ENCODE measurements at places on chromosomes 13 and 19.

- no peak for DNase-seq
These were observed 13.3 kb downstream of the N4BP2L1 start for GRCh38 chr13:32414580-32414979.

GRCh38 chr13:50892210-50892944 is 17.2 kb upstream of the RNASEH2B start:
- DNase-seq, result no peak

GRCh38 chr13:58583966-58584365 is 952.4 kb downstream of the PCDH17 start:
- no peak for DNase-seq

GRCh38 chr13:28529836-28530235 is 34.9 kb upstream of the FLT1 start:
- no peak for DNase-seq

DNA sequence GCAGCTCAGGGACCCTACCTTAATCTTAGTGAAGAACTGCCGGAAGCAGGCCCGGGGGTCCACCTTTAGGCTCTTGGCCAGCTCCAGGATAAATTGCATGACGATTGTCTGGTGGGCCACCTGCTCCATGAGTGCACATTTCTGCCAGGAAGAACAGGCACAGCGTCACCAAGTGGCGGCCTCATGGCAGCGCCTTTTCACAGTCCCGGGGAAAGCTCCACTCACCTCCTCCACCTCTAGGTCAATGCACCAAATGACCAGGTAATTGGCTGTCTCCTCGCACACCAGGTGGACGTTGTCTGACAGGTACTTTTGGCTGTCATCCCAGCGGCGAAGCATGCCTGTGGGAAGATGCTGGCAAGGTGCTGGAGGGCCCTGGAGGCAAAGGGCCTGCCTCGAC is 8.3 kb downstream of the CDC37 start:
- DNase-seq, result no peak

- peak; percentile 81 for DNase-seq
These were observed at the start of gene ZNF578 for GRCh38 chr19:52453324-52454094. Gene ZNF578 (plus strand): TSS chr19:52453553. CDS start chr19:52501846, 48,293 bp downstream.

DNA sequence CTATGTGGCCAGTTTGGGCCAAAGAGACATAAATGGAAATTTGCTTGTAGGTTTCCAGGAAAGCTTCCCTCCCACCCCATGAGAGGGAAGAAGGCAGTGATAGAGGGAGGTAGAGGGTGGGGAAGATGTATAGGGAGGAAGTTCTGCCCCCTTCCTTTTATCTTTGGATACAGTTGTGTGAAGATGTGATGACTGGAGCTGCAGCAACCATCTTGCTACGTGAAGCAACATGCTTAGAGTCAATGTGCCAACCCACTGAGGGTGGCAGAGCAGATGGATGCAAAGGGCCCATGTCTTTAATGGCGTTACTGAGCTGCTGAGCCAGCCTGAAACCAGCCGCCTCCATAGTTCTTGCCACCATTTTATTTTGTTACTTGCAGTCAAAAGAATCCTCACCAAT is 10.7 kb downstream of the VSIG10L start:
- DNase-seq, result no peak

- DNase-seq, result no peak
These were observed 24.0 kb upstream of the MEIS3 start for GRCh38 chr19:47443331-47443730.

DNA sequence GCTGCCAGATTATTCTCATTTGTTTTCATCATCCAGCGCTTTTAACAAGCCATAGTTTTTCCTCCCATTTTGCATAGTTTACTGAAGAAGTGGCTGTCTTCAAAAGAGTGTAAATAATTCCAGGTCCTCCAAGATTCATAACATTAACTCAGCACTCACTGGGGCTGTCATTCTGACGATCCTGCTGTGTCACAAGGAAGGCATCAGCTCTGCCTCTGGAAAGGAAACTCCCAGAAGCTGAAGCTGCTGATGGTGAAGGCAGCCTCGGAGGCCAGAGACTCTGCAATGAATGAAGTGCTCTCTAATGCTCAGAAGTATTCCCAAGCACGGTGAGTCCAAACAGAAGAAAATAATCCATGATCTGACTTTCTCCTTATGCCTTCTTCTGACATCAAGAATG is 60.0 kb downstream of the FLT1 start:
- no peak for DNase-seq

DNA sequence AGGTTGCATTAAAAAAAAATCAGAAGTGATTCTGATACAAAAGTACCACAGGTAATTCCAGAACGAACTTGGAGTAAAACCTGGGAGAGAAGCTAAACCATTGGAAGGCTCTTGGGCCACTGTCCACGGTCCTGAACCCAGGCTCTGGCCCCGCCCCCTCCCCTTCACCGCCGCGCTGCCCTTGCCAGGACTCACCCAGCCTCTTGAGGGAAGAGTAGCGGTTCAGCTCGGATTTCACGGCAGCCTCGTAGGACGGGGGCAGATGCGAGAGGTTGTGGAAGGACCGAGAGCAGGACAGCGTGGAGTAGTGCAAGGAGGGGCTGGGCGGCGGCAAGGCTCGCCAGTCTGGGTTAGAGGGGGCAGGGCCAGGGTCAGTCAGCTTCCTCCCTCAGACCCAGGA is 5.7 kb downstream of the SHISA7 start:
- DNase-seq, result no peak

DNA sequence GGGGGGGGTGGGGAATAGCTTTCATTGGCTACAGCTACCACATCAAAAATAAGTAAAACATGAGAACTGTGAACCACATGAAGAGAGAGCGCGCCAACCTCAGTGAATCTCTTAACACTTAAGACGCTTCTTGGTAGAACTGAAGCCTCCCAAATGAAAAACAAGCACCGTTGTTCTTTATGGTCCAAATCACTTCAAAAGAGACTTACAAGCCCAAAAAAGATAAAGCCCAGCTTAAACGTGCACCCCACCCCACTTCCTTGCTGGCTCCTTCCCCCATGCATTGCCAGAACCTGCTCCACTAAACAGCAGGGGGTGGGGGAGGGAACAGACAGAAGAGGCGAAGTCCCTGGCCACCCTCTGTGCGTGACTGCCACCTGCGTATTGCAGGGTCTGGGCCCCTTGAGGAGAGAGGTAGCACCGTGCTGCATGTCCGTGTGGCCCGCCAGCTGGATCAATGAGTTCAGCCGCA is 479.1 kb downstream of the FOXO1 start:
- peak; percentile 83 for DNase-seq

- no peak for DNase-seq
These were observed 14.1 kb downstream of the NUCB1 start for GRCh38 chr19:48914181-48914580.

DNA sequence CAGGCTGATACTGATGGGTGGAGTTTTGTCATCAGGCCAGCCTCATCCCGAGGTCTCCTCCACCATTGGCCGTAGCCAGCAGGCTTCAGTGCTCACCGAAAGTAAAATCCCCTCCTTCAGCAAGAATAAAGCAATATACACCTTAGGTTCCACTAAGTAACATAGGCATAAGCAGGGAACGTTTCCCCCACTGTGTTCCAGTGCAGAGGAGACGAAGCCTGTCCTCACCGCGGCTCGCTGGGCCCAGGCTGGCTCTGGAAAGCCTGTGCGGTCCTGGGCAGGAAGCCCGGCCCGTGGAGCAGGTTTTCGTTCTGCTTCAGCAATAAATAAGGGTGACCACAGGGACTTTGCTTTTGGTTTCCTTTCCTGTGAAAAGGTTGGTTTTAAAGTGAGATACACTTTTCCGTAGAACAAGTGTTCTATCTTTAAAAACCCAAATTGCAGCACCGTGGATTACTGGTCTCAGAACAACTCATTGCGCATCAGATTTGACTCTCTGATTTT is 16.3 kb upstream of the TEX29 start:
- no peak for DNase-seq

- DNase-seq, result no peak
These were observed 16.0 kb upstream of the EIF3G start for GRCh38 chr19:10135551-10136334.

- no peak for DNase-seq
These were observed 25.4 kb downstream of the MIR17HG start for GRCh38 chr13:91372911-91373310.

GRCh38 chr19:53192771-53193534 is at the start of gene ZNF665:
Gene ZNF665 (minus strand): TSS chr19:53193358. CDS start chr19:53182898, 10,460 bp downstream.
- DNase-seq, result peak; percentile 85

DNA sequence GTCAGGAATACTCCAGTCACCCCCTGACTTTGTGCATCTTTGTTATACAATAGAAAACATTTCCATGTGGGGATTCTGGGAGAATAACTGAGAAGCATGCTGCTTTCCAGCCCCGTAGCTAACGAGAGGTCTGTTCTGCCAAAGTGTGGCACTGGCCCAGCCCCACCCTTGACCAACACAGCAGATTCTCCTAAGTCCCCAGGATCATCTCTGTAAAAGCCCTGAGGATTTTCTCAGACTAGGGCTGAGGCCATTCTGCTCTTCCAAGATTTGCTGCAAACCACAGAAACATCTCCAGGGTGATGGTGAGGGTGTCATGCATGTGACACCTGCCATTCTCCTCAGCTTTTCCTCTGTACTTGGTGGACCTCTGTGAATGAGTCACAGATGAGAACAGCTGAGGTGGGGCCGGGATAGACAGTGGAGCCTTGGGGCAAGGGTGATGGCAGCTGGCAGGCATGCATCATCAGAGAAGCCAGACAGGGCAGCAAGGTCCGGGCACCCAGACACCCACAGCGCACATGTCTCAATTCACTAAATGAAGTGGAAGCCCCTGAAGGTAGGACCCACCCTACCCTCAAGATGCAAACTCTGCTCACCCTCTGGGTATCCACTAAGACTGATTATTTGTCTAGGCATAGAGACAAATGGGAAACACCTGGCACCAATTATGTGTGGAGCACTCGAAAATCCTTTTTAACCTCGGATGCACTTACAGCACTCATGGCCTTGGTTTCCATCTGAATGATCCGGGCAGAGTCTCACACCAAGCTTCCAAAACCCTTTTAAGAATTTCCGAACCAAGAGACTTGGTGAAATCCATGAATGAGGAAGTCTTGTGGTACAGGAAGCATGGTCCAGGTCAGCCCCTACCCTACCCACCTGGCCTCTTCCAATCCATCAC is 20.1 kb upstream of the DOCK9 start:
- DNase-seq, result no peak

- DNase-seq, result no peak
These were observed 43.6 kb downstream of the STOML3 start for GRCh38 chr13:38947054-38947453.

- no peak for DNase-seq
These were observed 445.5 kb downstream of the EFNB2 start for GRCh38 chr13:106090001-106090400.

- no peak for DNase-seq
These were observed 32.6 kb upstream of the MEDAG start for GRCh38 chr13:30873499-30873898.

DNA sequence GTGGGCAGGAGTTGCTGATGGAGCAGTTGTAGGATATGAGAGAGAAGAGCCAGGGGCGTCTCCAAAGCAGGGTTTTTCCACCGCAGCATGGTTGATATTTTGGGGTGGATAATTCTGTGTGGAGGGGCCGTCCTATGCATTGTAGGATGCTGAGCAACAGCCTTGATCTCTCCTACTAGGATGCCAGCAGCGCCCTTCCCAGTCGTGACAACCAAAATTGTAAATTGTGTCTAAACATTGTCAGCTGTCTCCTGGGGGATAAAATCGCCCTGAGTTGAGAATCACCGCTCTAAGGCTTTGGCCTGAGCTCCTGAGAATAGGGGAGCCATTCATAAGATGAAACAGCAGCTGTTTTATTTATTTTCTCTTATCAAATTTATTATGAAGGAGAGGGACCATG is 4.2 kb downstream of the CACNG8 start:
- DNase-seq, result no peak

GRCh38 chr13:46297361-46297811 is 85.7 kb downstream of the LRRC63 start:
- DNase-seq, result no peak

GRCh38 chr19:49395581-49396407 is 7.7 kb downstream of the KASH5 start:
- DNase-seq, result no peak

DNA sequence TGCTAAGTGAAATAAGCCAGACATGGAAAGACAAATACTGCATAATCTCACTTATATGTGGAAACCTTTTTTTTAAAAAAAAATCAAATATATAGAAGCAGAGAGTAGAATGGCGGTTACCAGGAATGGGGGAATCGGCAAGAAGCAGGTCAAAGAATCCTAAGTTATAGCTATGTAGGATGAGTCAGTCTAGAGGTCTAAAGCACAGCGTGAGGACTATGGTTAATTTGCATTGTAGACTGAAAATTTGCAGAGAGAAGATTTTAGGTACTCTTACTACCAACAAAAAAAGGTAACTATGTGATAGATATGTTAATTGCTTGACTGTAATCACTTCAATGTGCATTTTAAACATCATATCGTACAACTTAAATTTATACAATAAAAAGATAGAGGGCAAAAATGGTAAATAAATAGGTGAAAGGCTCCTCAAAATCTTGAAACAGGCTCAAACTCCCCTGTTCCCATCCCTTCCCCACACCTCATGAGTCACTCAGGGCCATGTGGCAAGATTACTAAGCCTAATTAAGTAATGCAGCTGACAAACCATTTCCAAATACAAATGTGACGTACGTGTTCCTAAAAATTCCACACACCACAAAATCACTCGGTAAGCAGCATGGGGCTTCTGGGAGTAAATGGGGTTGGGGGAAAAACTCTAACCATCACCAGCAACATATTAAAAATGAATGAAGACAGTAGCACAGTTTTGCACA is 159.0 kb downstream of the USP12 start:
- peak; percentile 9 for DNase-seq

GRCh38 chr13:106225126-106225525 is 310.3 kb downstream of the EFNB2 start:
- no peak for DNase-seq

DNA sequence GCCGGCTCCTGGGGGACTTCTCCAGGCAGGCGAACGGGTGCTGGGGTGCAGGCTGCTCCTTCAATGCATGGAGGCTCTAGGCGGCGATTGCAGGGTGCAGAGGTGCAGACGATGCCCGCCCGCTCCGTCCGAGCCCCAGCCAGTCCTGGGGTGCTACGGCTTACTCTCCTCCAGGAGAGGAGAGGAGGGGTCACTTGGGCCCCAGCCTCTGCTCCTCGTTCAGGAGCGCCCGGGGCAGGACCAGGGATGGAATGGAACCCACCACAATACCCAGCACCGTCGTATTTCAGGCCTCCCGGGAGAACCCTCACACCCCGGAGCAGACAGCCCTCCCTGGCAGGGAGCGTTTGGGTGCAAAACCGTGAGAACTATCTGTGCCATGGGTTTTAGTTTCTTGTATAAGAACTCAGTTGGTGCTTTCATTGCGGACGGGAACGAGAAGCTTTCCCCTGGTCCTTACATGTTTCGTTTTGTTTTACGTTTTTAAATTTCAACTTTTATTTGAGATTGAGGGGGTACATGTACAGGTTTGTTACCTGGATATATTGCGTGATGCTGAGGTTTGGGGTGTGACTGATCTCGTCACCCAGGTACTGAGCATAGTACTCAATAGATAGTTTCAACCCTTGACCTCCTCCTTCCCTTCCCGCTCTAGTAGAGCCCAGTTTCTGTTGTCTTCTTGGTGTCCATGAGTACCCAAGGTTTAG is 46.8 kb downstream of the ARHGEF18 start:
- DNase-seq, result no peak

DNA sequence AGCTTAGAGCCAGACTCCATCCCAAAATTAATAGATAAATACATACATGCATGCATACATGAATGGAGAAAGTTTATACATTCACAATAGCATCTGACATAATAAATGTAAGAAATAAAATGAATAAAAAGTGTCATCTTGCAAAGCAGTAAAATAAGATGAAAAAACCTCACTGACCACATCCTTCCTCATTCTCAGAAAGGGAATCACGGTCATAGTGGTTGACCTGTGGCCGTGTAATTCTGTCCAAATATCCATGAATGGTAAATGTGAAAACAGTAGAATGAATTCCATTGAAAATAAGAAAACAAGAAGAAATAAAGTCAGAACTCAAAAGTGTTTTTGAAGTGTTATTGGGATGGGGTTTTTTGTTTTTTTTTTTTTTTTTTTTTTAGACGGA is 9.8 kb upstream of the CDC42EP5 start:
- DNase-seq, result no peak

Measured in activated CD8-positive, alpha-beta memory T cell treated with anti-CD3 and anti-CD28 coated beads for 24 hours (primary cell).